ENCODE measurements at places on chromosomes 4 and X.

DNA sequence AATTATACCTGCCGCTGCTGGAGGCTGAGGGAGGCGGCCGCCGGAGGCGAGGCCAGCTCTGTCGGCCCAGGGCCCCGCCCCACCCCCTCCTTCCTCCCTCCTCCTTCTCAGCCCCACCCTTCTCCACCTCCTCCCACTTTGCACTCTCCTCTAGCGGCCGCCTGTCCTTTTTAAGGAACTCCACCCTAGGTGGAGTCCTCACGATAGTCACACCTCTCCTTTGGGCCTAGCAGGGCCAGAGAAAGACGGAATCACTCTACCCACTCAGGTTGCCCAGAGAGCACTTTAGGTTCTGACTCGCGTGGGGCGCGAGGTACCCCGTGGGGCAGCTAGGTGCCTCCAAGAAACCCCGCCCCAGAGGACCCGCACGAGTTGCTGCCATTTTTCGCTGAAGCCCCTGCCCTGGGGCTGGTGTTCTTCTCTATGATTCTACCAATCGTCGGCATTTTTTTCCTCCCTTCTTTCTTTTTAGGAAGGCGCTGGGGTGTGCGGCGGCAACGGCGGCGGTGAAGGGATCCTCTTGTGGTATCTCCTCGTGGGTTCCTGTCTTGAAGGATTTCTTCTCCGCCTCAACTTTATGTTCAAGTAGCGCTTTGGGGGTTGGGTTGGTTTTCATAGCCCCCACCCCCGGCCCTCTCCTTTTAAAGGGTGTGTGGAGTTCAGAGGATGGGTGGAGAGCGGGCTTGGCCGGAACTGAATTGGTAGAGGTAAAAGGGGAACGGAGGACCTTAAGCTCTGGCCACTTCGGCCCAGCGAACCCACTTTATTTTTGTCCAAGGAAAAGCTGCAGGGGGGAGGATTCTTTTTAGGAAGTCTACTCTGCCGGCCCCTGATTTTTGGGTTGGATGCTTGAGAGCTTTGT, at the start of gene KLF8:
TSS of gene KLF8 (plus strand) at position 136 of the 862 bp plus-strand sequence. CDS start 979 bp downstream, outside the sequence.
- DNase-seq, result peak; percentile 76

- DNase-seq, result no peak
Measured at GRCh38 chr4:10530137-10530786, 73.0 kb upstream of the ZNF518B start.

GRCh38 chr4:104494822-104495559, at the start of gene CXXC4:
TSS of gene CXXC4 (minus strand) at chr4:104494894. CDS start at chr4:104491802, 3,092 bp downstream.
- peak; percentile 90 for DNase-seq

- DNase-seq, result no peak
Measured at GRCh38 chr4:121392426-121393086, 11.7 kb upstream of the QRFPR start.

GRCh38 chr4:136001791-136002190, 1530.5 kb downstream of the PCDH18 start:
- DNase-seq, result no peak

DNA sequence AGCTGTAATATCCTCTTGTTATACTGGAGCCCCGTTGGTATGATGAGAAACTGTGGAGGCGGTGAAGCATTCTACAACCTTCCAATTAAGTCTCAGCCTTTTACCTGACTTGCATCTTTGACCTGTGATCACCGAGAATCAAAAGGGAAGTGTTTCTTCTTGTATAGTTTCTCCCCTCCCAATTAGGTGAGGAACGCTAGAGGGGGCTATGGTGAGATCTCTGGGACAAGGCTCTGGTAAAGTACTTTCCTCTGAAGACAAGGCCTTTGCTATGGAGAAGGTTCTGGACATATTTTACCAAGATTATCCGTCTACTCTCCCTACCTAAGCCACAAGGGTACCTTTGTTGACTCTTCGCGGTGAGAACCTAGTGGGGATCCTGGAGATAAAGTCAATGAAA, 111.3 kb downstream of the CBLL2 start:
- DNase-seq, result no peak

DNA sequence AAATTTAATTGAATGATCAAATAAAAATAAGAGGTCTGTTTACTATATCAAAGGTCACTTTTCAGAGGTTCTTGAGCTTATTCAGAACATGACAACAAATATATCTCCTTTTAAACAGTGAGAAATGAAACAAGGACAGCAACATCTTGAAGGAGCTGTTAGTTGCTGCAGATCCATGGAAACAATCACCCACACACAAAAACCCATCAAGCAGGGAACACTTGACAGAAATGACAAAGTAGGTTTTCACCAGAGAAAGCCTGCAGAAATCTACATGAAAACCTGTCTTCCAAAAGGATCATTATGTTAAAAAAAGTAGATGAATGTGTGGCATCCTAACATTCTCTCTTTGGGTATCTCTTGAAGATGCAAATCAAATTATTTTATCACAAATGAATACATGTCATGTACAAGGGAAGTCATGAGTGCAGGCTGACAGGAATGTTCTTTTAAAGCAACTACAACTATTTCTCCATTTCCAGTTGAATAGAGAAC, 203.0 kb downstream of the GRIA2 start:
- DNase-seq, result no peak
